CD4-positive, alpha-beta memory T cell (primary cell): ENCODE measurements at places on chromosomes 3 and 15.

GRCh38 chr3:12946649-12947316 lies 105.4 kb upstream of the RPL32 start:
- no peak overlapping the region for H3K4me3 ChIP-seq
- H3K36me3 ChIP-seq = peaks cover 8% of the 10 kb centered on the region
- H3K27me3 ChIP-seq = no peaks in the 10 kb centered on the region
- peaks cover 59% of the 10 kb centered on the region for H3K4me1 ChIP-seq
- no peak overlapping the region for H3K27ac ChIP-seq

- H3K4me3 ChIP-seq = no peak overlapping the region
- no peak for DNase-seq
- no peaks in the 10 kb centered on the region for H3K4me1 ChIP-seq
- H3K27ac ChIP-seq = no peak overlapping the region
Observed at GRCh38 chr15:37053166-37053565, 47.2 kb downstream of the MEIS2 start.

DNA sequence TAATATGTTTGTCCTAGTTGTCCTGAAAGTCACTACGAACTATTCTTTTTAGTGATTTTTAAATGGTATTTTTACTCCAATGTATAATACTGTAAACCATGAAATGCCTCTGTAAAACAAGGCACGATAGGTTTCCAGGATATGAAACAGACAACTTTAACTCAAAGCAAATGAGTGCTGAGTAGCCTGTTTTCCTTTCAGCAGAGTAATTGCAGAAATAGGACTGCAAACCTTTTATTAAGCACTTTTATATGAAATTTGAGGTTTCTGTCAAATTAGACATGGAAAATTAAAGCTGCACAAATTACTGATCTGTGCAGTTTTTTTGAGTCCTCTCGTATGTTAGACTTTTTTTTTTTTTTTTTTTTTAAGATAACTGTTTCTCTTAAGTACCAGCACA lies 16.2 kb downstream of the AKAP13 start:
- no peak for DNase-seq
- no peaks in the 10 kb centered on the region for H3K36me3 ChIP-seq
- no peak overlapping the region for H3K27ac ChIP-seq
- peaks cover 51% of the 10 kb centered on the region for H3K4me1 ChIP-seq
- H3K4me3 ChIP-seq = no peak overlapping the region
- H3K27me3 ChIP-seq = no peaks in the 10 kb centered on the region

DNA sequence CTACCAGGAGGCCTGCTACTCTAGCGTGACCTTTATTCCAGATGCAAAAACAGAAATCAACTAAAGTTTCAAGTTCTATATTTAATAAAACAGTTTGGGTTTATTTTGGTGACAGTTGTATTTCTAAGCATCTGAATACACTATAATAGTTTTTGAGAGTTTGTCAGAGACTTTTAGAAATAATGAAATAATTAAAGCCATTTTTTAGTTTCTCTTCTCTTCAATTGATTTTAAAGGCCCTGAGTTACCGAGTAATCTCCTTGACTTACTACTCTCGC lies 523.4 kb downstream of the CADM2 start:
- no peaks in the 10 kb centered on the region for H3K27me3 ChIP-seq
- DNase-seq = no peak
- no peak overlapping the region for H3K27ac ChIP-seq
- no peak overlapping the region for H3K4me3 ChIP-seq
- H3K4me1 ChIP-seq = no peaks in the 10 kb centered on the region
